ENCODE measurements at places on chromosomes 2 and 18. TPM values are rescaled to one million over a fixed set of nuclear protein-coding genes. Genes with fewer than 3 reads are reported as not detected.

GRCh38 chr2:59012234-59012633 lies 771.1 kb upstream of the FANCL start:
- H3K4me3 ChIP-seq = no peak overlapping the region
- no peaks in the 10 kb centered on the region for H3K4me1 ChIP-seq
- DNase-seq = no peak
- H3K27me3 ChIP-seq = no peaks in the 10 kb centered on the region
- no peak overlapping the region for H3K27ac ChIP-seq

DNA sequence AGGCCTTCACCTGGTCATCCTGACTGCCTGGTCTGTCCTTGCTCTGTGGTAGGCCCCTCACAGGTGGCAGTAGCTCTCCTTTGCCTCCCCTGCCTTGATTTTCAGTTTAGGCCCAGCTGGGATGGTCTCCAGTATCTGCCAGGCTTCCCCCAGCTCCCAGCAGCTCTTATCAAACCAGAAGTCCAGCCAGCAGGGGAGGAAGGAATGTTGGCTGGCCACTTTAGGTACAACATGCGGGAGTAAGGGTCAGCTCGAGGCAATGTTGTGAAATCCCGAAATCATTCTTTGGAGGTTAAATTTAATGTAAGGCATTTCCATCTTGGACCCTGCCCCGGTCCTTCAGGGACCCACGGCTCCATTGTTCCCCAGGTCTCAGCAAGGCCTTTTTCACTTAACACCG lies 16.8 kb downstream of the ATP6V1C2 start:
- no peak overlapping the region for H3K27ac ChIP-seq
- H3K4me1 ChIP-seq = no peaks in the 10 kb centered on the region
- no peaks in the 10 kb centered on the region for H3K36me3 ChIP-seq
- H3K4me3 ChIP-seq = no peak overlapping the region
- H3K27me3 ChIP-seq = no peaks in the 10 kb centered on the region

DNA sequence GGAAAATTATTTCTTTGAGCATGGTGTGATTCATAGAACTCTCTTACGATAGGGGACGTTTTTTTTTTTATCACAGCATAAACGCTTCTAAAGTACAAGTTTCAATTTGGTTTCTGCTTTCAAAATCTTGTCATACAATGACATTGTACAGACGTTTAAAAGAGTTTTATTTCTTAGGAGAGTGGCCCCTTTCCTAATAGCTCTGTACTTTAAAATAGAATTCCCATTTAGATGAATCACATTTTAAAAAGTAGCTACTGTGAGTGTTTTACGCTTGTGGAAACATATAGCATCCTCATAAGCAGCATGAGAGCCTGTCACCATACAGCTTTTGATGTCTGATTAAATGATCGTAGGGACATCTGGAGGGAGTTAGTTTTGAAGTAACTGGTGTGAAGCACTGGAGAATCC lies 510.9 kb downstream of the PARD3B start:
- H3K4me3 ChIP-seq = peak overlapping the region; percentile 28
- H3K27me3 ChIP-seq = no peaks in the 10 kb centered on the region
- no peaks in the 10 kb centered on the region for H3K36me3 ChIP-seq

DNA sequence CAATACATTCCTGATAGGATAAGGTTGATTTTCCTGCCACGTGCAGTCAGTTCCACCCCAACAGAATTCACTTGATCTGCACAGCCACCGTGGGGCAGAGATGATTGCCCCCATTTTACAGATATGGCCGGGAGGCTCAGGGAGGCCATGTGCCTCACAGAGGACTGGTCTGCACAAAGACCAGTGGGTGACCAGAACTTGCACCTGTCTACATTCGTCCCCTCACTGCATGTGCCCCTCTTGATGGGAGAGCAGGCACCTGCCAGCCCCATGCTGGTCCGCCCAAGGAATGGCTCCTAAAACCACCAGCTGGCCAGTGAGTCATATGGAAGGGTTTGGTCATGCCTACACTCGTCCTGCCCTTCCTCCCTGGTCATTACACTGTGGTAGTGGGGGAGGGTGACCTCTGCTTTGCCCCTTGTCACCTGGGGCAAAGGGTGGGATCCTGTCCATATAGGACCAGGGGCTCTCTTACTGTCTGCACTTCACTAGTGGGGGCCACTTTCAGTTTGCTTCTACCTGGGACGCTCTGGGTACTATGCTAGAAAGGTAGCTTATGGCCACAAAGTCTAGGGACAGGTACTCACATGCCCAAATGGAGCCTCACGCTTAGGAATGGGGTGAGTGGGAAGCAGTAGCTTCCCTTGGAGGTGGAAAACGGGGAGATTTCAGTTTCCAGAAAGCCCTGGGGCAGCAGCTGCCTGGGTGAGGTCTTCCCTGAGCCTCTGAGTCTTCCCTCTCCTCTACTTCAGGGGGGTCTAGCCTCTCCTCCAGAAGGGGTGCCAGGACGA lies 14.7 kb downstream of the RRM2 start:
- DNase-seq = no peak
- no peaks in the 10 kb centered on the region for H3K27me3 ChIP-seq
- H3K36me3 ChIP-seq = no peaks in the 10 kb centered on the region
- peaks cover 17% of the 10 kb centered on the region for H3K4me1 ChIP-seq

GRCh38 chr18:43651057-43651456 lies 373.8 kb upstream of the SYT4 start:
- no peak for DNase-seq
- H3K27ac ChIP-seq = no peak overlapping the region
- H3K27me3 ChIP-seq = no peaks in the 10 kb centered on the region
- H3K4me3 ChIP-seq = no peak overlapping the region

DNA sequence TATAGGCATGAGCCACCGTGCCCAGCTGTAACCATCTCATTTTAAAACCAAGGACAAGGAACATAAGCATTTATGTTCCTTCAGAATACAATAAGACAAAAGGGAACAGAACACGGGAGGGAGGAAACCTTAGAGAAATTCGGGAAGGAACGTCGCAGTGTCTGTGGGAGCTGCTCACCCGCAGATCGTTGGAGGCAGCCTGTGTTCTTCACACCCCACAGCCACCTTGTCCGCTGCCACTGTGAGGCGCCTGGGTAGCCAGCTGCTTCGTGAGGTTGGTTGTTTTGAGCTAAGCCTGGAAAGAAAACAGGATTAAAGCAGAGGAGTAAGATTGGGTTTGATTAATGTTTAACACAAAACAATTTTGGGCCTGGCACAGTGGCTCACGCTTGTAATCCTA lies 250.0 kb downstream of the FHOD3 start:
- no peak overlapping the region for H3K27ac ChIP-seq
- DNase-seq = no peak
- no peaks in the 10 kb centered on the region for H3K36me3 ChIP-seq
- no peaks in the 10 kb centered on the region for H3K4me1 ChIP-seq
- H3K27me3 ChIP-seq = no peaks in the 10 kb centered on the region
- no peak overlapping the region for H3K4me3 ChIP-seq

The EVA1A gene
- not detected for total RNA-seq

The DSC3 gene
- not detected for total RNA-seq

The FOXD4L1 gene
- not detected for total RNA-seq
